M059J (cell line): ENCODE measurements at places on chromosomes 1 and 21. TPM values are rescaled to one million over a fixed set of nuclear protein-coding genes. Genes with fewer than 3 reads are reported as not detected.

Gene ALDH9A1
- total RNA-seq: 50.3 and 55.9 TPM in 2 replicates

- no peak for DNase-seq
Measured at GRCh38 chr1:6660415-6661049, 35.9 kb downstream of the THAP3 start.

DNA sequence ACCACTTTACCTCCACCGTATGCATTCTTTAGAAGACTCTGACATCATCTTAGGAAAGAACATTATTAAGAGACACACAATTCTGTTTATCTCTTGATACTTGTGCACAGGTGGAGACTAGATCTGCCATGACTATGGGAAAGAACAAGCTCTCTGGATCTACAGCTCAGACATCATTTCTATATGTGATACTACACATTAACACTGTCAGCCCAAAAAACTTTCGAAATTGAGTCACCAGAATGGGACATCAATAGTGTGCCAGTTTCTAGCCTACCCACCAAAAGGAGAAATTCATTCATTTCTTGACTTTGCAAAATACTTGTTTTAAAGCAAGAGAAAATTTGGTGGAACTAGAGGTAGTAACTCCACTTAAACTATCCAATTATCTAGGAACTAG, 6.0 kb upstream of the EVI5 start:
- no peak for DNase-seq

DNA sequence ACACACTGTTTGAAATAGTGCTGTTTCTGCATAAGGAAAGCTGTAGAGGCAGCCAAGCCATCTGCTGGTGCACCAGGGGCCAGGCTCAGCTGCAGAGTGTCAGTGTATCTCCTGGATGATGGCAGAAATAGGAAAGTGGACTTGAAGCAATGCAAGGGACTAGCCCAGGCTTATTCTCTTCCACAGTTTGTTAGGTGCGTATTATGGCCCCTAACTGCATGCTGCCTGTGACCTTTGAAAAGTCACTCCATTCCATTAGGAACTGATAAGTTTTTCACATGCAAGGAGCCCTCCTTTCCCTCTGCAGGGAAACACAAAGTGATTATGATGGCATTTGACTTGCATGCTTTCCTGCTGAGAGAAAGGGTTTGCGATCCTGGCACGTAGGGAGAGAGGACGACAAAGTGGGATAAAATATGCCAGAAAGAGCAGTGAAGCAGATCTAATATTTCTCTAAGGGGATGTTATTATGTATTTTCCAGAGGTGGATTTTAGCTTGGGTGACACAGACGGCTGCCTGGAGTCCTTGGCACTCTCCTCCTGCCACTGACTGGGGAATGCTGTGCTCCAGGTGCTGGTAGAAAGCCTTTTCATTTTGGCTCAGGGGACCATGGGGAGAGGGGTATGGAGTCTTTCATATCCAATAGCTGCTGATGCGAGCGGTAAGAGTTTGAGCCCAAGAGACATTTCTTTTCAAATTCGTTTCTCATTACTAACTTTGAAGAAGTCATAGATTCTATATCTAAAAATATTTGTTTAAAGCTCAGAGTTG, 402.1 kb upstream of the B3GALT2 start:
- no peak for DNase-seq

- DNase-seq: peak; percentile 94
Measured at GRCh38 chr1:86137436-86137835, 19.1 kb downstream of the COL24A1 start.

Gene WNT3A
- total RNA-seq: not detected in 2 replicates

DNA sequence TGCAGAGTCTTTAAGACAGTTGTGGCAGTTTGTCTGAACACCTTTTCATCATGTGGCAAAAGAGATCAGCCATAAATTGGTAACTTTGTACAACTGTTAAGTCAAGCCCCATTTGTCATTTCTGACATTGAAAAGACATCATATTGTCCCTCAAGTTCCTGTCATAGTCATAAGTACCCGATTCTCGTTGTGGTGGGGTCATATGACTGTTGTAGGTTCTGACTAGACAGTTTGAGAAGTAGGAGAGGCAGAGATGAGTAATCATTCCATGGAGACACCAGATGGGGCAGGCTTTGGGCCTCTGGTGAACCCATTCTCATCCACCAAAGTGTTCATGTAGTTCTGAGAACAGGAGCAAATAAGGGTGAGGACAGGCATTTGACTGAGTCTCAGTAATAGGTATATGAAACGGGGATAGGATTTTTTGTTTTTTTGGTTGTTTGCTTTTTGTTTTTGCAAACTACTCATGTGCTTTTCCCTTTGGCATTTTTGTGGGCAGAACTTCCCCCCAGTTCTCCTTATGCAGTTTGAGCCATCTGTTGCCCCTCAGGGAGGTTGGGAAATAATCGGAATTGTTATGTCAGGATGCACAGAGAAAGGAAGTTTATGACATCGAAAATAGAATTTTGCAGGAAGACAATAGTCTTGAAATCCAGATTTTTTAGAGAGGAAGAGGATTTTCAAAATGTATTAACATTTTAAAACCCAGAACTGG, 86.9 kb upstream of the KCNE2 start:
- DNase-seq: peak; percentile 21

Gene KRTAP19-3
- not detected in 2 replicates for total RNA-seq

Gene YBEY
- total RNA-seq: 26.4 and 34.9 TPM in 2 replicates

Gene DYNLT4
- 1.4 TPM in 1 of 2 replicates, not detected in the other for total RNA-seq

Gene KRTAP11-1
- total RNA-seq: not detected in 2 replicates

- no peak for DNase-seq
Measured at GRCh38 chr1:156463874-156464273, 36.7 kb downstream of the MEF2D start.
